Smooth muscle cell of the brain vasculature (primary cell): ENCODE measurements at places on chromosomes 2 and 18.
A peak's percentile ranks its signal among the peaks of the same experiment; 100 is the strongest.

DNA sequence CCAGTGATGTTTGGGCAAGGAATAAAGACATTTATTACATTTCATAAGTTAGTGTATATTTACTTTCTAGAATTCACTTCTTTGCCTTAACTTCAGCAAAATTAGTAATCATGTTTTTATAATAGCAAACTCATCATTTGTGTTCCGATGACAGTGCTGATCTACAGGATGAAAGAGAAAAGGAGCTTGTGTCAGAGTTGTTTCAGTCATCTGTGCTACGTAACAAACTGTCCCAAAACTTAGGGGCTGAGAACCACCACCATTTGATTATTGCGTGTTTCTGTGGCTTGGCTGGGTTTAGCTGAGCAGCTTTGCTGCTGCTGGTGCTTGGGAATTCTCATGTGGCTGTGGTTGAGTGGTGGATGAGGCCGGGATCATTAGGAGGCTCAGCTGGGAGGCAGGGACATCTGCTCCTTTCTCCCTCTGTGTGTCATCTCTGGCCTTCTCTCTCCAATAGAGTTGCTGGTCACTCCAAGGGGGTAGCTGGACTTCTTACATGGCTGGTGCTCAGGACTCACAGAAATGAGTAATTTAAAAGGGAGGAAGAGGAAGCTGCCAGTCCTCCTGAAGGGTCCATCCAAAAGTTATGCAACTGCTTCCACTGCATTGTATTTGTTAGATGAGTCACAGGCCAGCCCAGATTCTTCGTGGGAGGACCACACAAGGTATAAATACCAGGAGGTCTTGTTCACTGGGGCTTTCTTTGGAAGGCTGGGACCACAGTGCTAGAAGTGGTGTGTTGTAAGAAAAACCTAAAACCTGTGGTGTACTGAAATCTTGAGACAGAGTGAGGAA is 43.4 kb upstream of the HAAO start:
- DNase-seq: peak; percentile 64

- no peak for DNase-seq
These were observed 3.5 kb upstream of the LBX2 start for GRCh38 chr2:74502720-74503505.

- DNase-seq: no peak
These were observed 278.0 kb upstream of the DSEL start for GRCh38 chr18:67794521-67794920.

- DNase-seq: no peak
These were observed 9.9 kb downstream of the GKN2 start for GRCh38 chr2:68942827-68943226.
